ENCODE measurements at places on chromosomes 6 and 20. TPM values are rescaled to one million over a fixed set of nuclear protein-coding genes. Genes with fewer than 3 reads are reported as not detected.

FITM2 gene
- total RNA-seq: 14.3 TPM

DNA sequence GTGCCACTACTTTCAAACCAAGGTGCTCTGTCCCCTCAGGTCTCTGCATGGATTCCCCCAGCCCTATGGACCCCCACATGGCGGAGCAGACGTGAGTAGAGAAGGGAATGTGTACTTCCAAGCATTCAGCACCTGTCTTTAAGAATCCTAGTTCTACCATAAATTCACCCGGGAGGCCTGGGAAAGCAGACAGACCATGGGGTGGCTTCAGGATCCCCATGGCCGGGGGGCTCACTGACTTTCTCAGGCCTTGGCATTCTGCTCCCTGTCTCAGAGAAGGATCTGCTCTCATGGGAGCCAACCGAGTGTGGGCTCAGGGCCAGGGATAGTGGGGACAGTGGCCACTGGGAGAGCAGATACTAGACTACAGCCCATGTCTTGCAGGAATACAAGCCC lies 2.3 kb downstream of the CDC25B start:
- DNase-seq: no peak

- DNase-seq: no peak
Measured at GRCh38 chr6:129309154-129309553, 400.8 kb downstream of the ARHGAP18 start.

DNA sequence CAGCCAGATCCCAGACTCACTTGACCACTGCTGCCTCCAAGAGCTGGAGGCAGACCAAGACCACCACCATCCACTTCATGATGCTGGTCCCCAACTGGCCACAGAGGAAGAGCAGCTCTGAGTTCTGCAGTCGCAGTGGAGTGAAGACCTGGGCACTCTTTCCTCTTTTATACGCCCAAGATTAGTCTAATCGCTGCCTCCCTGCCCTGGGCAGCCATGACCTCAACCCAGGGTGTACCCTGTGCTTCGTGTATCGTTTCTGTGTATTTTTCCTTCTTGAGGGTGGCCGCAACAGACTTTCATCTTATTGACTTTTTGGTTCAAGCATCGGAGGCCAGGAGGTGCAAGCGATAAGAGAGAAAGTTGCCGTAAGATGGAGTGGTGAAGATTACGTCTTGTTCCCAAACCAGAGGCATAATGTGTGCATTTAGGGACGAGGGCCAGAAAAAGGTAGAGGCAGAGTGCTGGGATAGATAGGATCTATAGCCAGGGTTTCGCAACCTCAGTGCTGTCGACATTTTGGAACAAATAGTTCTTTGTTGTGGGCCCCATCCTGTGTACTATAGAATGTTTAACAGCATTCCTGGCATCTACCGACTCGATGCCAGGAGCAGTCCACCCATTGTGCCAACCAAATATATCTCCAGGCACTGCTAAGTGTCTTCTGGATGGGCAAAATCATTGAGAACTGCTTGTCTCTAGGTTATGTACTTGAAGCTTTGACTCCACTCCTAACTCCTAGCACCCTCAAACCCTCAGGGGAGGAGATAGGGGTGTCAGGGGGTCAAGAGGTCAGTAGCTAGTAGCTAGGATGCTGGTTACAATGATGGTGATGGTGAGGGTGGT lies at the start of gene PGC:
TSS of gene PGC (minus strand) at position 142 of the 846 bp plus-strand sequence. CDS start at position 79, 63 bp downstream.
- no peak for DNase-seq

CLVS2 gene
- total RNA-seq: not detected

CPXM1 gene
- total RNA-seq: not detected

DNA sequence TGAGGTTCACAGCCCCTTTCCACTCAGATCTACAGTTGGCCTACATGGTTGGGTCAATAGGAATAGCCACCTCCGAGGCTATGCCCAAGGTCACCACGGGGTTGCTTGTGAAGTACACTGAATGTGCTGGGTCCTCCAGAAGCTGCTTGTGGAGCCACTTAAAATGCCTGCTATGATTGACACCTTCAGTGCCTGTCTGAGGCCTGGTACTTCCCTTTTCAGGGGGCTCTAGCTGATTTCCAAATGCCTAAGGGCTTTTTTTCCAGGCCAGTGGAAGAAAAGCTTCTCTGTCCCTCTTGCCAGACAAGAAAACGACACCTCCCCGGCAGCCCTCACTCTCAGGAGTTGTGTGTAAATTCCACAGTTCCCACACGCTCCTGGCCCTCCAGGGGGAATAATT lies 6.3 kb upstream of the NXT1 start:
- DNase-seq: no peak

RAD21L1 gene
- 0.25 TPM for total RNA-seq

- no peak for DNase-seq
Measured at GRCh38 chr20:51598556-51598955, 56.0 kb upstream of the NFATC2 start.

Measured in NCI-H460 (cell line).